Activated naive CD4-positive, alpha-beta T cell (primary cell): ENCODE measurements at places on chromosomes 13 and 19.

- DNase-seq: no peak
Measured at GRCh38 chr19:1161716-1162115, 12.4 kb downstream of the SBNO2 start.

GRCh38 chr19:14561847-14562351 is 10.0 kb downstream of the NDUFB7 start:
- no peak for DNase-seq

GRCh38 chr19:22945560-22945959 is 57.4 kb downstream of the ZNF728 start:
- DNase-seq: no peak

GRCh38 chr19:50967929-50968715 is 1.3 kb downstream of the KLK6 start:
- DNase-seq: no peak

DNA sequence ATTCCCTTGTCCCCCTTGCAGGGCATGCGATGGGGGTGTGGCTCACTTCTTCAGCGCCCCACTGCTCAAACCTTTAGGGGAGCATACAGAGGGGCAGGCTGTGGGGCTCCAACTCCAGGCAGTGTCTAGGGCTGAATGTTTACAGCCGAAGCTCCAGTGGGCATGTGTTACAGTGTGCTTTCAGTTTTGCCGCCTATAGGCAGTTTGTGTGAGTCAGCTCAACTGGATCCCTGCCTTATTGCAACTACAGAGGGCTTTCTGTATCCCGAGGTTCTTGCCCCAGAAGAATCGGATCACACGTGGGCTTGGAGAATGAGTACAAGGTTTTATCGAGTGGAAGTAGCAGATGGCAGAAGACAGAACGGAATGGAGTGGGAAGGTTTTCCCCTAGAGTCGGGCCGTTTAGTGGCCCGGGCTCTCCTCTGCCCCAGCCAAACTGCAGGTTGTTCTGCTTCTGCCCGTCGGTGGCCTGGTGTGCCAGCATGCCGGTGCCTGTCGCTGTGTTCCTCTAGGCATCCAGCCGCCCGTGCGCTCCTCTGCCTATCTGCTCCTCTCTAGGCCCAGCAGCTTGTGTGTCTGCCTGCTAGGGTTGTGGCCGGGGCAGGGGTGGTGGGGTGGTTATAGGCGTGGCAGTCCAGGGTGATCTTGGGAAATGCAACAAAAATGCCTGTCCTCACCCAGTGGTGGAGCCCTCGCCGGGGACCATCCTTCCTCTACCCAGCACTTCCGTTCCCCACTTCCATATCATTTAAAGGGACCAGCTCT is 435.9 kb upstream of the SGCG start:
- DNase-seq: no peak

- DNase-seq: no peak
Measured at GRCh38 chr19:4801085-4801619, 9.6 kb downstream of the FEM1A start.

DNA sequence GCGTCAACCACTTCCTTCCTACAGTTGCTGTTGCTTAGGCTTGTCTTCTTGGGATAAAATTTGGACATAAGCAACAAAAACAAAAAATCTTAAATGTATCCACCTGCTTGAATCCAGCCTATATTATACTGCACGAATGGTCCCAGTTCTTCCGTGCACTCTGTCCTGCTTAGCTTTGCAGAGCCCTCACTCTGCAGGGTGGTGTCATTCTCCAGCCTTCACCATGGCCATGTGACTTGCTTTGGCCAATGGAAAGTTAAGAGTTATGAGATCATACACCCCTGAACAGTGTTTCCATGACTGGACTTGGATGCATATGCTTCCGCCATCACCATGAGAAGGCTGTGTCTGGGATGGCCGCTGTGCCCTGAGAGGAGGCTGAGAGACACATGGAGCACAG is 27.4 kb upstream of the SACS start:
- no peak for DNase-seq

GRCh38 chr19:18393836-18394235 is 3.6 kb downstream of the LRRC25 start:
- DNase-seq: no peak

- no peak for DNase-seq
Measured at GRCh38 chr13:98370806-98371515, 193.9 kb upstream of the RNF113B start.

DNA sequence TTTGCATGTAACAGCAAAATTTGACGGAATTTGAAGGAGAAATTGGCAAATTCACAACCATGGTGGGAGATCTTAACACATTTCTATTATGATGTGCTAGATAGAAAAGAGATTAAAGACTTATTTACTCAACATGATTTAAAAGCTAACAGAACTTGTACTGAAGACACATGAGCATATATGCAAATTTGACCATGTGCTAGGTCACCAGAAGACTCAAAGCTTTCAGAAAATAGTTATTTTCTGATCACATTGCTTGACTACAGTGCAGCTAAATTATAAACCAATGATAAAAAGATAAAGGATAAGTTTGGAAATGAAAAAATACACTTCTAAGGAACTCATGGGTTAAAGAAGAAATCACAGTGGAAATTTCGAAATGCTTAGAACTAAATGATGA is 9.1 kb downstream of the GPR183 start:
- no peak for DNase-seq

- no peak for DNase-seq
Measured at GRCh38 chr19:48477698-48478338, 8.6 kb downstream of the CYTH2 start.

DNA sequence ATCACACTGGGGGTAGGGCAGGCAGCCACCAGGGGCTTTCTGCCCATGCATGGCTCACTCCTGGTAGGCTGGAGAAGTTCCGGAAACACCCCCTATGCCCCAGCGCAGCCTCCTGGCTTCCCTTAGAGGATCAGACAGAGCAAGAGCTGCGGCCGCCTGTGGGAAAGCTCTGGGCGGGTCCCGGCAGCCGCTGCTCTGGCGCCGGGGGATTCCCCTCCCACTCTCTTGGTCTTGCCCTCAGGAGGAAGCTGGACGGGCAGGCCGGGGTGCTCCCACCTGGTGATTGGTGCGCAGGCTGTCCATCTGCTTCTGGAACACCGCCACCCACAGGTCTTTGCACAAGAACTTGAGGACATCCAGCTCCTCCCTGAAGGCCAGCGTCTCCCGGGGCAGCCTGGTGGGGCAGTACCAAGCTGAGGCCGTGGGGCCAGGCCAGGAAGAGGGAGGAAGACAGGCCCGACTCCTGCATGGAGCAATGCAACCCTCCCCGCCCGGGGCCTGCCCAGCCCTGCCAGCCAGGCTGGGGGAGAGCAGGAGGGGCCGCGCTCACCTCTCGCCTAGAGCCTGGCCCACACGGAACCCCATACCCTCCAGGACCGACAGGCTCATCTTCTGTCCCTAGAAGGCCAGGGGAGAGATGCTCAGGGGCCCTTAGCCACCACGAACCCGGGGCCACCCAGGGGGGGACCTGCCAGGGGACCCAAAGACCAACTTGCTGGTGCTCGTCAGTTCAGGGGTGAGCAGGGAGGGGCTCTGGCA is 4.0 kb upstream of the NKPD1 start:
- no peak for DNase-seq

DNA sequence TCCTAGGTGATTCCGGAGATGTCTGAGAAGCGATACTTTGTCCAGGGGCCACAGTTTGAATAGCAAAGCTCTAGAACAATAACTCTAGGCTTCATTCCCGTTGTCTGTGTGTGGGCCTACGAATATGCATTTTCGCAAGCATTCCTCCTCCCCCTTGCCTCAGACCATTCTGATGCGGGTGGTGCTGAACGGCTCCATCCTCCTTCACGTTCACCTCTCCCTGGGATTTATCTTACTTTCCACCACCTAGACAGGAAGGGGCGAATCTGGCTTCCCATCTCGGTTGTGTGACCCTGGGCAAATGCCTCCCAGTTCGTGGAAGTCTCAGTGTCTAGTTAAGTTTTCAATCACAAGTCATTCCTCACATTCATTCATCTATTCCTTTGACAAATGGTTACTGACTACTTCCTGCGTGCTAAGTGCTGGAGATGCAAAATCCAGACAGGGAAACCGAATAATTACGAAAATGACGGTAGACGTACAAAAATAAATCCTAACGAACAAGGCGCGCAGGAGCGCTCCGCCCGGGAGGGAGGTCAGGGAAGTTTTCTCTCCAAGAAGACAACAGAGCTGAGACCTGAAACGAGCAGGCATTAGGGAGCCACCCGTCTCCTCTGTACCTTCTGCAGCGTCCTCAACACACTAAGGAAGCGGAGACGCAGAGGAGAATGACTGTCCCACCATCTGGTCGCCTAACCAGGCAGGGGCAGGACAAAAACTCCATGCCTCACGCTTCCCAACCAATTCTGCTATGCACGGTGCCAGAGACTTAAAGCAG is 1.3 kb upstream of the CNOT3 start:
- DNase-seq: no peak

DNA sequence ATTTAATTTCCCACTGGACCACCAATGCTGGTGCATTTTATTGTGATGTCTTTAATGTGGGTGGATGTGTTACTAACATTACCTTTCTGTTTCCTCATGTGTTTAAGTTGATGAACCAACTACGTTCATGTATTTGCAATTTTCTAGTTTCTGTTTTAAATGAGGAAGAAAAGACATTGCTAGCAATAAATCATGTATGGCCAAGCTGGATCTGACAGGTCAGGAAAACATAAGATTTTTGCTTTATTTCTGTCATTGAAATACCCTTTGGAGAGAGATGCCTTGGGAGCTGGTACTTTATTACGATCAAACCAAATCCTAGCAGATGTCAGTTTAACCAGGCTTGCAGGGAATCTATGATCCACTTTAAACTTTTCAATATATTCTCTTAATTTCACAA is 553.2 kb downstream of the RFC3 start:
- DNase-seq: no peak

DNA sequence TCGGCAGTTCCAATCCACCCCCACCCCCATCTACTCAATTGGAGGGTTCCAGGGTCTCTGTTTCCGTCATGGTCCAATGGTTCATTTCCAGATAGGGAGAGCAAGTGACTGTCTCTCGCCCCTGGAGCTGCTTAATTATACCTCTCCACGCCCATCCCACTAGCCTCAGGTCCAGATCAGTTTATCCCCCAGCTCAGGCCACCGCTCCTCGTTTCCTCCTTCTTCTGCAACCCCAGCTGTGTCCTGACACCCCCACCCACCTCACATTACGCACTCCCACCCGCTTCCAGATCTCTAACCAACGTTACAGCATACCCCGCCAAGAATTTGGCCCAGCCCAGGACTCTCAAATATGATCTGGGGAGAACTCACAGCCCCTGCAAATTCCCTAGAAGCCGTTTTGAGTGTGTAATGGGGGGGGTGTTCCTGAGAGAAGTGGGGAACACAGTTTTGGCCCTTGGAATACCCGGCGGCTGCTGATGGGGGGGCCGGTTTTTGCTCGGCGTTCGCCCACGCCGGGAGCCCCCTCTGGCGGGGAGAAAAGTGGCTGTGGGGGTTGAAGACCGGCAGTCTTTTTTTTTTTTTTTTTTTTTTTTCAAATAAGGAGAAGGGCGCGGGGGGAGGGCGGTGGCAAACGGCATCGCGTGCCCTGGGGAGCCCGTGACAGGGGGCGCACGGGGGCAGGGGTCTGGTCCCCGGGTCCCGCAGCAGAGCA is 1.7 kb upstream of the PDE4A start:
- DNase-seq: no peak

DNA sequence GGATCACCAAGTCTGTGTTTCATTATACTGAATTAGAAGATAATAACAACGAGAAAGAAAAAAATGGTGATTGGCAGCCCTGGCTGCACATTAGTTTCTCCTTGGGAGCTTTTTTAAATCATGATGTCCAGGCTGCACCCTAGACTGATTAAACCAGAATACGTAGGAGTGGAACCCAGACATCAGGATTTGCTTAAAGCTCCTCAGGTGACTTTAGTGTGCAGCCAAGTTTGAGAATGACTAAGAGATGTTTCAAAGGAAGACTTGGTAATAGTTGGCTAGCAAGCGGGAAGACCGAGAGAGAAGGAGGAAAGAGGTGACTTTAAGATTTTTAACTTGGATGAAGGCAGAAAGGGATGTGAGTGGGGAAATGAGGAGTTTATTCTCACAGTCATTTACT is 71.4 kb upstream of the SERP2 start:
- DNase-seq: no peak

DNA sequence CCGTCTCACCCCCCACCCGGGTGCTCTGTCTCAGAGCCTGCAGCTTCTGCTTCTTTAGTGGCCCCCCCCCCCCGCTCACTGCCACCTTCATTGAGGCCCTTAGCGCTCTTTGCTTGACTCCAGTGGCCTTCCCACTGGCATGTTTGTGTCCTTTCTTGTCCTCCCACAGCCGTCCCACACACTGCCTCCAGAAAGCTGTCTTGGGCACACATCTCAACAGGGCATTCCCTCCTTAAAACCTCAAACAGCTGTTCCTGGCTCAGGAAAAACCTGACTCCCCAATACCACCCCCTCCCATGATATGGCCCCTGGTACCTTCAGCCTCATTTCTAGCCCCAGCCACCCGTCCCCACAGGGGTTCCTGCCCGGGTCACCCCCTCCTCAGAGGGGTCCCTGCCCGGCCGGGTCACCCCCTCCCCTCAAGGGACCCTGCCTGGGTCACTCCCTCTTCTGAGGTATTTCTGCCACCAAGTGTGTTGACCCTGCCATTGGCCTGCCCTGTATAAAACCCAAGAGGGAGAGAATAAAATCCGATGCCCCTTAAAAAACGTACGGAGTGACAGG is 8.9 kb downstream of the B3GLCT start:
- no peak for DNase-seq

- no peak for DNase-seq
Measured at GRCh38 chr13:95234242-95234641, 67.0 kb downstream of the ABCC4 start.

- DNase-seq: no peak
Measured at GRCh38 chr13:26855921-26856320, 95.3 kb upstream of the GPR12 start.

DNA sequence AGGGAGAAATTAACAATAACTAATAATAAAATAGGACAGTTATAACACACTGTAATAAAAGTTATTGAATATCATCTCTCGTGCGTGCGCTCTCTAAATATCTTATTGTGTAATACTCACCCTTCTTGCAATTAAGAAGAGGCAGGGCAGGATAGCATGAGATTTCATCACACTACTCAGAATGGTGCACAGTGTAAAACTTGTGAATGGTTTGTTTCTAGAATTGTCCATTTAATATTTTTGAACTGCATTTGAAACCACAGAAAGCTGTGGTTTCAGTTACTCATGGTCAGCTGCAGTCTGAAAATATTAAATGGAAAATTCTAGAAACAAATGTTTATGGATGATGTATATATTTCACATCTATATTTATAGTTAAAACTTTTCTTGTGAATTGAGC is 161.1 kb downstream of the DCT start:
- no peak for DNase-seq

DNA sequence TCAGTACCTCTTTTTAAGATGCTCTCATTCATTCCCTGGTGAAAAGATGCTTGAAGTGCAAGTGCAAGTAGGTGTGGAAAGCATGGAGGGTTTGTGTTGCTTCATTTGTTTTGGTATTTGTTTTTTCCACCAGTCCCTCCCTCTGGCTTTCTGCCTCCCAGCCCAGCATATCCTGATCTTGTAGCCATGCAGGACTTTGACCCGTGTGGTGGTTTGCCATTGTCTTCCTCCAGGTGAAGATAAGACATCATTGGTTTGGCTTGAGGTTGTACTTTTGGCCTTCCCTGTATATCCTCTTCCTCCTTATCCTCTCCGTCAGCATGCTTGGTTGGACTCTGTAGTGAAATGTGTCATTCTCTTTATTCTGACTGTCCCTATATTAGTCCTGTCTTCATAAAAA is 9.1 kb downstream of the SPINT2 start:
- DNase-seq: no peak

- DNase-seq: peak; percentile 58
Measured at GRCh38 chr19:41597600-41598041, 21.7 kb downstream of the CEACAM21 start.
